Endodermal cell (in vitro differentiated cells): ENCODE measurements at places on chromosomes 16 and 17.

GRCh38 chr16:20441191-20441590 is 10.1 kb upstream of the ACSM2A start:
- no peak for DNase-seq

- DNase-seq: peak; percentile 82
Observed at GRCh38 chr17:10210151-10210574, 11.8 kb upstream of the GAS7 start.

DNA sequence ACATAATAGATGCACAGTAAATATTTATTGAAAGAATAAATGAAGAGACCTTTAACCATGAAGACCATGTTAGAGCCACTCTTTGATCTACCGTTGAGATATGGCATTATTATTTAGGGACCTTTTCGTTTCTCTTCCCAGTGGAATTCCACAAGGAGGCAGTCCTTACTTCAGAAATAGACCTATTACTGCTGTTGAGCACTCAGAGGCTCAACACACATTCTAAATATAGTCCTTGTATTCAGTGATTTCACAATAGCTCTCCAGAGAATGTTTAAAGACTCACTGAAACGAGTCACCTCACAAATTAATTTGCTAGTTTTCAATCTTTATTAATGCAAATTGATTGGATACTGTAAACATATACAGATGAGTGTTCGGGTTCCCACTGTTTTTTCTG is 603.8 kb downstream of the CDH8 start:
- no peak for DNase-seq

- peak; percentile 41 for DNase-seq
Observed at GRCh38 chr17:2591040-2591640, 2.3 kb upstream of the PAFAH1B1 start.

DNA sequence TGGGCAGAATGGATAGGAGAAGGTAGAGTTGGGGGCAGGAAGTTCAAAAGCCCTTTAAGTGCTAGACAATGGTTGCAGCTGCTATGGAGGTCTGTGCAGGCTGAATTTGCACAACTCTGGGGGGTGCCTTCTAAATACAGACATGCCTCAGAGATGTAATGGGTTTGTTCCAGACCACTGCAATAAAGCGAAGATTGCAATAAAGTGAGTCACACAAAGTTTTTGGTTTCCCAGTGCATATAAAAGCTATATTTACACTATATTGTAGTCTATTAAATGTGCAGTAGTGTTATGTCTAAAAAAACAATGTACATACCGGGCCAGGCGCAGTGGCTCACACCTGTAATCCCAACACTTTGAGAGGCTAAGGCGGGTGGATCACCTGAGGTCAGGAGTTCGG is 60.5 kb upstream of the MYOCD start:
- no peak for DNase-seq

DNA sequence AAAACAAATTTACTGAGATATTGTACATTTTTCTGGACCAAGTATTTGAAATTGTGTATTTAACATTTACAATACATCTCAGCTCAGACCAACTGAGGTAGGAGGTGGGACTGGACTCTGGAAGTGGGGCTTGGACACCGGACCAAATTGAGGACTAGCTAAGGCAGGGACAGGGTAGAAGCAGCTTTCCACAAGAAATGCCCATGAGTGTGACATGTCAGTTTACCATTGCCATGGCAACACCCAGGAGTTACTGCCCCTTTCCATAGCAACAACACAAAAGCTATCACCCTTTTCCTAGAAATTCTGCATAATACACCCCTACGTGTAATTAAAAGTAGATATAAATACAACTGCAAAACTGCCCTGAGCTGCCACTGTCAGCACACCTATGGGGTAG is 191.5 kb upstream of the ASIC2 start:
- no peak for DNase-seq

DNA sequence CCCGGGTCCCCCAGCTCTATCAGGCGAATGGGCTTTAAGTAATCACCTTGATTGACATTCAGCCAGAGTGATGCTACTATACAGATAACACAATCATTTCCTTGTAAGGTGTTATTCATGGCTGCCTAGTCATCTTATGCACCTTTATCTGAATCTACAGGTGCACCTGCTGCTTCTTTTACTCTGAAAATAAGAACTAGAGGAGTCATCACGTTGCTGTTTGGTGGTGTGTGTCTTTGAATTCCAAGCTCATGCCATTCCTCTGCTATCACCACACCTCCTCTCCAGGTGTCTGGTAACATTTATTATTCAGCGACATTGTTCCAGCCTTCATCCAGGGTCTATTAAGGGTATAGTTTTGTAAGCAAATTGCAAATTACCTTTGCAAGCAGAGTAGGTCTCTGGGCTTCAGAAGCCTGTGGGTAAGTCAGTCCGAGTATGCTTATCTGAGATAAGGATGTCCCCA is 51.9 kb downstream of the NOS2 start:
- no peak for DNase-seq

DNA sequence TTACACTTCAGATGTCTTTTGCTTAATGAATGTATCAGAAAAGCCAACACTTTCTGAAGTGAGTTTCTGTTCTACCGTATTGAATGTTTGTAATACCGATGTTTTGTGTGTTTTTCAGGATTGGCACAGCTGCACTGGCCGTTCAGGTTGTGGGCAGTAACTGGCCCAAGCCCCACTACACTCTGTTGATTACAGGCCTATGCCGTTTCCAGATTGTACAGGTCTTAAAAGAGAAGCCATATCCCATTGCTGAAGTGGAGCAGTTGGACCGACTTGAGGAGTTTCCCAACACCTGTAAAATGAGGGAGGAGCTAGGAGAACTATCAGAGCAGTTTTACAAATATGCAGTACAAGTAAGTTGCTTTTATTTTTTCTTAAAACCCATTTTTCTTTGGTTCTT is 4.7 kb upstream of the ABCC11 start:
- DNase-seq: no peak

- DNase-seq: no peak
Observed at GRCh38 chr16:86491640-86492023, 18.7 kb upstream of the FOXF1 start.

GRCh38 chr16:77974883-77975282 is 47.5 kb upstream of the CLEC3A start:
- peak; percentile 92 for DNase-seq

GRCh38 chr16:252366-253337 is 18.0 kb downstream of the FAM234A start:
- no peak for DNase-seq

GRCh38 chr16:65119435-65119834 is 2.4 kb downstream of the CDH11 start:
- no peak for DNase-seq

- DNase-seq: no peak
Observed at GRCh38 chr16:64434526-64435069, 687.3 kb downstream of the CDH11 start.

GRCh38 chr17:30199600-30199999 is 35.9 kb downstream of the SLC6A4 start:
- DNase-seq: no peak

- no peak for DNase-seq
Observed at GRCh38 chr16:88831838-88832237, 20.1 kb upstream of the APRT start.

- no peak for DNase-seq
Observed at GRCh38 chr16:81838794-81839193, 59.7 kb downstream of the PLCG2 start.

- DNase-seq: no peak
Observed at GRCh38 chr17:20228410-20228809, 219.3 kb downstream of the SPECC1 start.

DNA sequence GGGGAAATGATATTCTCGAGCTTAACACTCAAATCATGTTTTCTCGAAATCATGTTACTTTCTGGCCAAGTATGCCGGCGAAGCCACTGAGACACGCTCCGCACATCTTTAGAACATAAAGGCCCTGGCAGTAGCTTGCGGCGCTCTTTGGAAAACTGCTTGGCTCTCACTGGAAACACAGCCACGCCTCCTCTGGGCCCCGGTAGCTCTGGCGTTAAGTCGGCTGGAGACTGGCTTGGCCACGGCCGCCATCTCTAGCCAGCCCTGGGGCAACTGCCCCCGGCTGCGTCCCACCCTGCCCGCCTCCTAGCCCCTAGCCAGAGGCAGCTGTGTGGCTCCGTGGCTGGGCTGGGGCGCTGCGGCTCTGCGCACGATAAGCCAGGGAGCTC is 9.2 kb upstream of the BAIAP2 start:
- no peak for DNase-seq

GRCh38 chr17:75707079-75707571 is 14.1 kb upstream of the ITGB4 start:
- peak; percentile 40 for DNase-seq

DNA sequence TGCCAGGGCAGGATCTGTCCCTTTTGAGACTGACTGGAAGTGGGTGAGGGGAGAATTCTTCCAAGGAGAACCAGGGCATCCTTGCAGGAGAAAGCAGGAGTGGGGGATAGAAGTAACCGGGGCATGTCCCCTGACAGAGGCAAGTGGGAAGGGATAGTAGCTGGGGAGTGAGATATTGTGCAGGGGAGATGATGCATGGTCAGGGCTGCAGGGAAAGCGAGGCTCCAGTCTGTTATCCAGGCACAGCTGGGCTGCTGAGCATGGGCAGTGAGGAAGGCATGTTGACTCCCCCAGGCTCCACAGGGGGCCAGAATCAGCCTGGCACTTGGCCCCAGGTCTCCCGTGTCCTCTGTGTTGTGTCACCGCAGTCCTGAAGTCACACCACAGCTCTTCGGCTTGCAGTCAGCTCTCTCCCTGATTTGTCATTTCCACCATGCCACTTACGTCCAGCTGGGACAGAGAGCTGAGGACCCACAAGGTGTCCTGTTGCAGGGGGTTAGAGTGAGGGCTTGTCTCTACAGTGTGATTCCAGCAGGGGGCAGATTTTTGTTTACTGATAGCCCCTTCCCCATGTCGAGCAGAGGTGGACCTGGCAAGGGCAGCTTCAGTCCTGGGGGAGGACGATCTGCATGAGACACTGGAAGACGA is 40.9 kb downstream of the B9D1 start:
- peak; percentile 85 for DNase-seq

DNA sequence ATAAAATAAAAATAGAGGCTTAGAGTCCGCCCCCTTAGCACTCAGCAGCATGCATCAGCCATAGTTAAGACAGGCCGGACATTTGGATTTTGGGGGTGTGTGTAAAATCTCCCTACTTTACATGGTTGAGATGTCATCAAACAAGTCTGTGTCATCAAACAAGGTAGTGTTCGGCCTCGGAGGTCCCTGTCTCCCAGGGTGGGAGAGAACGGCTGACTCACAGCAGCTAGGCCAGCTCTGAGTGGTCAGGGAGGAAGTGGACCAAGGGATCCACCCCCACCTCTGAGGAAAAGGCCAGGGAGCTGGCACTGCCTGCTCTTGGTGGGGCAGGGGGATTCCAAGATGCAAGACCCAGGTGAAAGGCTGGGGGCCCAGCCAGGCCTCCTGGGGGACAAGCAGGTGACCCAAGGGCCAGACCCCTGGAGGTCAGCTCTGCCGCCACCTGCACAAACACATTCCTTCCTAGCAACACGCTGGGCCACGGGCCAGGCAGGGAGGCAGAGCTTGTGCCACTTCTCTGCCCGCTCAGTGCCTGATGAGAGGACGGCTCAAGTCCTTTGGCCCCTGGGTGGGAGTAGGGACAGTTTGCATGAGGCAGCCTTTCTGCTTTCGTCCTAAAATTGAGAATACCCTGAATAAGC is 28.5 kb downstream of the KIFC3 start:
- no peak for DNase-seq

DNA sequence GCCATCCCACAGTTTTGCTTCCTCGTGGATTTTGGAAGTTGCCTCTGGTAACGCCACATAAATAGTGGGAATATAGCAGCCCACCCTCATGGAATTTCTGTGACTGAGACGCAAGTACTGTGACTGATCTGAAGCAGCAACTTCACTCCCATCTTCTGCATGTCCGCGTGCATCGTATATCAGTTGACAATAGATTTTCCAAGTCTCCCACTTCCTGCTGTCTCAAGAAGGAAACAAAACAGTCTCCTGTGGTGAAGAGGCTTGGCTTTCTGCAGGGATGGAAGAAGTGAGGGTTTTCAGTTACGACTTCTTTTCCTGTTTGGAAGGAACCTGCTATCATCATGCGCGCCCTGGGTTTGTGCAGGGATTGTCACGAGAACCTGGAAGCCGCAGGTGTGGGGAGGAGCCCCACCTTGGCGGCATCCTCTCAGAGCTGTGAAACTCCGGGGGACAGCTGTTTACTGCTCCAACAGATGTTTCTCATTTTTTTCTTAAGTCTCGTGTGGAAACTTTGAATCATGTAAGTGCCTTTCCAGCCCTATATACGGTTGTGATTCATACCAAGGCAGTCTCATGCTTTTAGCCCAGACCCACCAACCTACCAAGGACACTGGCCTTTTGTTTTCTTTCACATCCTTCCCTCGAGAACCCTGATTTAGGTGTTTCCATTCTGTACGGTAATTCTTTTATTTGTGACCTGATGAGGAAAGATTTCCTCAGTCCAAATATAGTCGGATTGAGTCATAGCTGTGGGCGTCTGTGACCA is 57.5 kb downstream of the WIPI1 start:
- DNase-seq: peak; percentile 52

- no peak for DNase-seq
Observed at GRCh38 chr16:80583466-80583865, 42.7 kb downstream of the DYNLRB2 start.

GRCh38 chr17:1474402-1475189 is 17.9 kb downstream of the MYO1C start:
- no peak for DNase-seq

GRCh38 chr17:46732160-46732559 is 86.3 kb downstream of the WNT3 start:
- no peak for DNase-seq

GRCh38 chr17:37826497-37827430 is 81.9 kb upstream of the HNF1B start:
- DNase-seq: peak; percentile 53

GRCh38 chr17:39209317-39210092 is 9.4 kb downstream of the RPL19 start:
- DNase-seq: peak; percentile 86

GRCh38 chr17:8994319-8994718 is 27.0 kb upstream of the NTN1 start:
- peak; percentile 98 for DNase-seq

GRCh38 chr17:2064520-2064971 is 9.6 kb downstream of the HIC1 start:
- DNase-seq: no peak

DNA sequence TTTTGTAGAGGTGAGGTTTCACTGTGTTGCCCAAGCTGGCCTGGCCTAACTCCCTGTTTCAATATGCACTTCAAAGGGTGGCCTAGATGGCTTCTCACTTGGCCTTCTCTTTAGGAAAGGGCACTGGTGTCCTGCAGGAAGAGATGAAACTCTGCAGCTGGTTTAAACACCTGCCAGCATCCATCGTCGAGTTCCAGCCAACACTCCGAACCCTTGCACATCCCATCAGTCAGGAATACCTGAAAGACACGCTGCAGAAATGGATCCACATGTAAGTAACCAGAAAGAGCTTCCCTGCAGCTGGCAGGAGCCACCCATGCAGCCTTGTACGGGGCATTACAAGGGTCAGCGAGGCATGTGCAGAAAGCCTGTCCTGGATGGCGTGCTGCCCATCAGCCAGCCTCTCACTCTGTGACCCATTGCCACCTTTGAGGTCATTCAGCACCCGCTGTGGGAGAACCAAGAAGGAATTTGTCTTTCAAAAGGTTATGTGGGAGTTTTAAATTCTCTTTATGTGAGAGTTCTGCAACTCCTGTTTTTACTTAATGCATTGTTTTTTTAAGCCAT is 7.0 kb downstream of the COG1 start:
- DNase-seq: no peak

- DNase-seq: no peak
Observed at GRCh38 chr17:55584055-55584685, 72.9 kb upstream of the SMIM36 start.
